ENCODE measurements at places on chromosomes 12 and 14. TPM values are rescaled to one million over a fixed set of nuclear protein-coding genes. Genes with fewer than 3 reads are reported as not detected.

The KRT72 gene
- not detected for total RNA-seq

GRCh38 chr14:29353513-29353912 lies 574.1 kb downstream of the PRKD1 start:
- DNase-seq, result no peak

GRCh38 chr14:34258318-34258717 lies 203.7 kb downstream of the SPTSSA start:
- DNase-seq, result peak; percentile 66

DNA sequence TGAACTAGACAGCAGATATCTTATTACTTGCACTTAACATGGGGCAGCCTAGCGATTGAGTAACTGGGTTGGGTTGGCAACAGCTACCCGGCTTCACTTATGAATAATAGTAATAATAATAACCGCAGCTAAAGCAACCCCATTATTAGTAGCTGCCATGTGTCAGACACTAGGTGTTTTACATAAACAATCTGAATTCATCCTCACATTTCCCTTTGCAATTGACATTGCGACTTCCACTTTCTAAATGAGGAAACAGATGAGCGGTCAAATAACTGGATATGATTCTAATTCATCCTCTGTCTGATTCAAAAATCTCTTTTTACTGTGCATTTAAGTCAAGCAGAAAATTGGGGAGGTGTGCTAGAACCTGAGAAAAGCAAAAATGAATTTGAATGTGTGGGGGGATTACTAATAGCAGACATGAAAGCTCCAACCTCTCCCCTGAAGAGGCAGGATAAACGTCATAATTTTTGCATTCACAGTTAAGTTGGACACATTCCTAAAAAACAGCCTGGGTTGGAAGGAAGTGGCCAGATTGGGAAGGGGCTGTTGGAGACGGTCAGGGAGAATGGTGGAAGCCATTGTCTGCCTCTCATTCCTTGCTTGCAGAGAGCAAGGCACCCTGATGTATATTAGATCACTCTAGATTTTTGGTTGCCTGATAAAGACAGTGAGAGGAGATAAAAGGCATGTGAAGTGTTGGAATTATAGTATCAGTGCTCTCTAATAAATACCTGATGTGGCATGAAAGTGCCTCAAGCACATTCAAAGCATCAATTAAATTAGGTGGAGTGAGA lies 13.1 kb downstream of the EMP1 start:
- peak; percentile 50 for DNase-seq

- no peak for DNase-seq
Measured at GRCh38 chr12:64836856-64837255, 12.4 kb downstream of the TBC1D30 start.

All from bronchial epithelial cell (primary cell).